Psoas muscle (tissue), 8 donors: ENCODE measurements at places on chromosomes 2 and 18. TPM values are rescaled to one million over a fixed set of nuclear protein-coding genes. Genes with fewer than 3 reads are reported as not detected.

Gene CLEC4F
- 0.36 TPM for total RNA-seq

Gene VWA3B
- 0.24 TPM for total RNA-seq

Gene FAM124B
- 2.5 TPM for total RNA-seq

Gene LNPK
- 47.6 TPM for total RNA-seq

Gene CD8B2
- not detected for total RNA-seq

Gene PFN4
- total RNA-seq = 0.24 TPM

Gene CHRNG
- 27.4 TPM for total RNA-seq

Gene RAB6C
- total RNA-seq = 0.11 TPM

Gene RAB27B
- total RNA-seq = 0.17 TPM

Gene TBR1
- total RNA-seq = not detected

Gene HRH4
- total RNA-seq = 0.10 TPM

Gene KATNAL2
- 1.7 TPM for total RNA-seq
